ENCODE measurements at places on chromosomes 5 and 9.

DNA sequence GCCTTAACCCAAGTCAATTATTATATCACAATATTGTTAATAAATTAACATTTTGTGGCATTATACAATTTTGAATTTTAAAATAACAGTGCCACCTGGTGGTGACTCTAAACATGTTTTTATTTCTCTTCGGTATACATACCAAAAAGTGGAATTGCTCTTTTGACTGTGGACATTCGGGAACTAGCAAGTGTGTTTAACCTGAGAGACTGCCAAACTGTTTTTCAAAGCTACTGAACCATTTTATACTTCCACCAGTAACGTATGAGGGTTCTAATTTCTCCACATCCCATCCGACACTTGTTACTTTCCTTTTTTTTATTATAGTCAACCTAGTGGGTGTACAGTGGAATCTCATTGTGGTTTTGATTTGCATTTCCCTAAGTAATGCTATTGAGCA is 18.3 kb upstream of the HSDL2 start:
- DNase-seq = no peak

DNA sequence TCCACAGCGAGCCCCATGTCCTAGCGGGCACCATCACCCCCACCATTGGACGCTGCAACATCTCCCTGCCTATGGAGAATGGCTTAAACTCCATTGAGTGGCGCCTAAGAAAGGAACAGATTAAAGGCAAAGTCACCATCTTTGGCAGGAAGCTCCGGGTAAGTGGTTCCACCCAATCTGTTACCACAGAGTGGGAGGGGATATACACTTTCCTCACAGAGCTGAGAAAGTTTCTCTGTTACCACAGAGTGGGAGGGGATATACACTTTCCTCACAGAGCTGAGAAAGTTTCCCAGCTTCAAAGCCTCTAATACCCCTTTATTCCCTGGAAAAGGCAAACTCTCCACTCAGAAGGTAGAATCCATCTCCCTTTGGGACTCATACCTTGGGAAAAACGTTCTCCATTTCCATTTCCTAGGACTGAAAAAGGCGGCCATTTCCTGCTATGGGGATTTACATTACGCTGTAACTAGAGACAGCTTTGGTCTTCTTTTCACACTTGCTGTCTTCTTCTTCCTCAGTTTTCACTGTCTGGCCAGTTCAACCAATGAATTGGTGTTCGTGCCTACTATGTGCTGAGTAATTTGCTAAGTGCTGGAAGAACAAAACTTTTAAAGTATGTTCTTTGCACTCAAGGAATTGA is 63.4 kb upstream of the WWC1 start:
- DNase-seq = no peak

DNA sequence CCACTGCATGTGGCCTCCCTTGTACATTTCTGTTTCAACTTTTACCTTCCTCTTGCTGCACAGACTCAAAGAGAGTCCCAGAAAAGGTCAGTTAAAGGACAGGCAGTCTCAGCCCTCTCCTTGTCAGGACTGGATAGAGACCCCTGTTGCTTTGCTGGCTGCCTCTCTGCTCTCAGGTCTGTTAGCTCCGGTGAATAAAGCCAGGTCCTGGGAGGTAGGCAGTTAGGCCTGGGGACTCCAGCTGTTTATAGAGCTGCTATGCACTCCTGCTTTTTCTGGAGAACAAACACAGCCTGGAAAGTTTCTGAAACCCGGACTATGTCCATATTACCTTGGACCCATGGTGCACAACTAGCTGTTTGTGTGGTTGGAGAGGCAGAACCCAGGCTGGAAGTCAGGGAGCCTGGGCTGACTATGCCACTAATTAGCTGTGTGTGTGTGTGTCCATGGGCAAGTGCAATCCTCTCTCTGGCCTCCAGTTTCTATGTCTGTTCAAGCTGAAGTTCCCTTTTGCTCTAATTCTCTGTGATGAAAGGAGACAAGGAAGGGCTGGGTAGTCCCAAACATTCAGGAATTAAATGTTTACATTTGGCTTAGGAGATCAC is 42.9 kb downstream of the GLRA1 start:
- no peak for DNase-seq

- no peak for DNase-seq
These were observed 213.1 kb downstream of the RFK start for GRCh38 chr9:76181020-76181641.

- DNase-seq = no peak
These were observed 93.8 kb downstream of the VPS13A start for GRCh38 chr9:77271023-77271690.

- no peak for DNase-seq
These were observed 182.3 kb upstream of the MAP1B start for GRCh38 chr5:71924980-71925379.

- no peak for DNase-seq
These were observed 131.0 kb upstream of the SPRY4 start for GRCh38 chr5:142455856-142456255.

GRCh38 chr9:110928599-110928998 is 109.7 kb downstream of the LPAR1 start:
- no peak for DNase-seq

GRCh38 chr9:78196258-78196657 is 39.6 kb upstream of the CEP78 start:
- DNase-seq = no peak

DNA sequence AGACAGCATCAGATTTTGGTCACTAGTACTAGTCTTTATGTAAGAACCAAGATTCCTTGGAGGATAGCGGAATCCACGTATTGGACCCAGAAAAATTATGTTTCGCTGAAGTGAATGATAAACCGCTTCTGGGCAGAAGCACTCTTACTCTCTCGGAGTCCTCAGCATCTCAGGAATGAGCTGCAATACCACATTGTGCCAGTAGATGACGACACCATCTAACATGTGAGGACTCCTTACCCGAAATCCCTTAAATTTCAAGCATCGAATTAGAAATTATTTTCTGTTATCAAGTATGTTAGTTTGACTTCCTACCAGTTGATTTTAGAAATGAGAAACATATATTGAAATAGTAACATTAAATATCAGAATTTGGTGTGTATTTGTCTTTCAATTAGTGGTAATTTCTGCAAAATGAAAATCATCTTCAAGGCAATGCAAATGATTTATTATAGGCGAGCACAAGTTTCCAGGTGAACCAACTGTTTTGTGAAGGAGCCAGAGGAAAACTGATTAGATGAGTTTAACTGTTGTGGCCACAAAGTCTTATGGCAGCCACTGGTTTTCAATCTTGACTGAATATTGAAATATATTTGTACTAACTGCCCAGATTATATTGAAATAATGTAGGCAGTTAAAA is 66.0 kb upstream of the CAMK4 start:
- peak; percentile 66 for DNase-seq

DNA sequence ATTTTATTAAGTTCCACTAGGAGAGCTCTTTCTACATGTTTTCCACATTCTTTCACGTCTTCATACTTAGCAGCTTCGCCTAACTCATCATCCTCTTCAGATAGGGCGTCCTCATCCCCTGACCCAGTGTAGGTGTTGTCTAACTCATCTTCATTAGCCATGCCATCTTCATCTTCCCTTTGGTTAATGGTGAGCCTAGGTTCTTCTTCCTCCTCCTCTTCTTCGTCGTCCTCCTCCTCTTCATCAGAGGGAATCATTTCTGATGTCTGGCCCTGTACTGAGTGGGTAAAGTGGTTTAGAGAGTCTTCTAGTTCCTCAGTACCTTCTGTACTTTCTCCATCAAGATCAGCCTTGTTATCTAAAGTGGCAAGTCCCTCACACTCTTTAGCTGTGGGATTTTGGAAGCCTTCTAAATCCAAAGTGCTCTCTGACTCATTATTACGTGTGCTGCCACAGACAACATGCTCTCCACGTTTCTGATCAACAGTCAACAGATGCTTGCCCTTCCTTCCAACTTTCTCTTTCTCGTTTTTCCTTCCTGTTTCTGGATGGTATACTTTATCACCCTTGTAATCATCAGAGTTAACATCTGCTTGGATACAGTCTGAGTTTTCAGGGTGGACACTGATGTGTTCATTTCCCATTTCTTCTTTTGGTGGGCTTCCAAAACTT is 31.1 kb downstream of the TUT7 start:
- DNase-seq = no peak

- no peak for DNase-seq
These were observed 36.9 kb upstream of the ANKRD55 start for GRCh38 chr5:56270058-56270457.

- no peak for DNase-seq
These were observed 44.7 kb downstream of the GOLM1 start for GRCh38 chr9:86054695-86055094.

DNA sequence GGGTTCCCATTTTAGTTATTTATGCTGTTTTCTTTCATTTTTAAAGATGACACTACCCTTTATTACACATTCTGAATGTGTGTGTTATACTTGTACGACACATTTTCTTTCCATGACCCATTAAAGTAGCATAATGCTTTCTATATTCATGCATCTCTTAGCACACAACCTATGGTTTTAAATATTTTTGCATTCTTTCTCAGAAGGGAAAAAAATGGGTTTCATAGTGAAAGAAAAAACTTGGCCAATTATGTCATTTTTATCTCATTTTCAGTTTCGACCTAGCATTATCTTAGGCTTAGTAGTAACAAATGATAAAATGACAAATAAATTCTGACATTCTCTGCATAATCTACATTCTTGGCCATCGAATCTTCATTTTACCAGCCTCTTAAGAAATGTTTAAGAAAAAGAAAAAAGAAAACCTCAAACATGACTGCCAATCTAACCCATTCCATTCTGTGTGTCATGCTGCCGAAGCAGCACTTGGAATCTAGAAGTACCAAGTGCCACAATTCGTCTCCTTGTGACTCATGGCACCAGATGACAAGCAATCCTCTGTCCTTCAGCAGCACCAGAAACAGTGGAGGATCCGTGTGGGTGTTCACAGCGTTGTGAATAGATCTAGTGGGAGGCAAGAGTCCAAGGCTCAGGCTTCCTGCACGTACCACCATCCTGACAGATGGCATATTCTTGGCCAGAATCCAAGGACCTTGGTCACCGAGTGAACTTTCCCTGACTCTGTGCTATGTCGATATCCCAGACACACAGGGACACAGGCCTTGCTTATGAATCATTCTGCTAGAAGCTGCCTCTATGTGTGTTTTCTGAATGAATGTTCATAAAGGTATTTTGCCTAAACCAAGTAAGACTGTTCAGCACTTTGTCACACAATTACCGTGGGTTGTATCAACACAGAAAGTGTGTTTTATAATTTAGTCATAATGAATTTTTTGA is 502.7 kb downstream of the NR2F1-AS1 start:
- no peak for DNase-seq

DNA sequence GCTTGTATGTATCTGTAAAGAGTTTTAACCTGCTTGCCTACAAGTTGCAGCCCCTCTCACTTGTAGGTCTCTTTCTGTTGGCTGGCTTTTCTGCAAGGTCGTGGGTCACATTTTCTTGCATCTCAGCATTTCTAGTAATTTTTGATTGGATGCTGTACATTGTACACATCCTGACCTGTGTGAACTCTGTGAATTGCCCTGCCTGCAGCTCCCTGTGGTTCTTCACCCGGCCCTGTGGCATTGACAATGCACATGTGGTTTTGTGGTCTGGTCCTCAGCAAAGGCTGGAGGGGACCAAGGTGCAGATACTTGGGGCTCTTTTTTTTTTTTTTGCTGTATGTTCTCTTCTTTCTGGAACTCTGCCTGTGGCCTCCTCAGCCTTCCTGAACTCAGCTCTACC is 53.6 kb downstream of the WNK2 start:
- no peak for DNase-seq

DNA sequence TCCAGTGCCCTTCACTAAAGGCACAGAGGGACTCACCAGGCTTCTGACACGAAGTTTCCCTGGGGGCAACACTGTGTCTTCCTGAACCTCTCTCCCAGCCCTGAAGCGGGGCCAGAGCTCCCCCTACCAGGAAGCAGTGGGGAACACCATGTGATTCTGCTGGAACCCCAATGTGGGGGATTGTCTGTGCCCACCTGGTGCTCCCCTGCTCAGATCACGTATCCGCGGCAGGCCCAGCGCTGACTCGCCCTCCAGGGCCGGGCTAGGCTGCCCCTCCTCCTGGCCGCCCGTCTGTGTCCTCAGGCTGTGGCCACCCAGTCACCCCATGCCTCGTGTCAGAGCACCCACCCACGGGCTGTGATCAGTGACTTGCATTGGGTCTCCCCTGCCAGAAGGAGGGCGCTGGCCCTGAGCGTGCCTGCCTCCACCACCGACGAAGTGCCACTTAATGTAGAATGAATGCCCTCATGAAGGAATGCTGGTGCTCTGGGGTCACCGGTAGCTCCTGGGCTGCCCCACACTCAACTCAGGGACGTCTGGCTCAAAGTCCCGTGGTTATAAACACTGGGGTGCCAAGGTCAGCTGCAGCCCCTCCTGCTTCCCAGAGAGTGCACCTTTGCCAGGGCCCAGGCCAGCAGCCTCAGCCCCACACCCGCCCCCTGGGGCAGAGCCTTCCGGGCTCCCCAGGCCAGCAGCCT is 22.1 kb downstream of the SARDH start:
- no peak for DNase-seq

- DNase-seq = no peak
These were observed 29.8 kb downstream of the NR4A3 start for GRCh38 chr9:99851500-99851822.

DNA sequence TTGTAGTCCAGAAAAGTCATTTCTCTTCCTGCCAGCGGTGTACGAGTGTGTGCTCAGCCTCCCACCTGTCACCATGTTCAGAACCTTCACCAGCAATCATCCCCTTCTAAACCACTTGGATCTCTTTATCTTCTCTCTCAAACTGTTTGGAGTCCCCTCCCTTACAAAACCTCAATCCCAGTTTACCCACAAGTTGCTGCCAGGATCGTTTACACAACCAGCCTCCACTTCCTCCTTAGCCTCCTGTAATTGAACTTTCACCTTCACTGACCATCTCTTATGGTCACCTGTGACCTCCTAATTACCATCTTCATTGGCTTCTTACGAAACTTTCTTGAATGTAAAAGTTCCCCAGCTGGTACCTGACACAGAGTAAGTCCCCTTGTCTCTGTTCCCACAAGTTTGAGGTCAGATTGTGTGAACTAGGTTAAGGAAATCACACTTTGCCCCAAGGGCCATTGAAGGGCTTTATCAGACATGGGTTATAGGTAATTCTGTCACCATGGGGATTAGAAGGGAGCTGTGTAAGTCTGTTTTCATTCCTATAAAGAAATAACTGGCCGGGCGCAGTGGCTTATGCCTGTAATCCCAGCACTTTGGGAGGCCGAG is 20.0 kb downstream of the RNF44 start:
- DNase-seq = no peak

DNA sequence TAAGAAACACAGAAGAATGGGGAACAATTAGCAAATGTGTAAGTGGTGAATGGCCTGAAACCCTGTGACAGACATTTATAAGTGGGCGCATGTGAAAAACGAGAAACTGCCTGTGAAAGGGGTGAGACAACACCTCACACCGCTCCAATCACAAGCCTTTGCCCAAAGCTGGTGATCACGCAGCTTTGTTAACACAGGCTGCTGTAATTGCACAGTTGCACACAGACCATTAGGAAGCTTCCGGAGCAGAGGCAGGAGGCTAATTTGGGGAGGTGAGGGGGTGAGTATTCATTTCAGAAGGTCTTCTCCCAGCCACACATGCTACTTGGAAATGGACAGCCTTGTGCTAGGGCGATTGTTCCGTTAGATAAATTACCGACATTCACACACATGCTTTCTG is 294.0 kb downstream of the MED10 start:
- no peak for DNase-seq
